ENCODE measurements at places on chromosomes 2 and 18.

DNA sequence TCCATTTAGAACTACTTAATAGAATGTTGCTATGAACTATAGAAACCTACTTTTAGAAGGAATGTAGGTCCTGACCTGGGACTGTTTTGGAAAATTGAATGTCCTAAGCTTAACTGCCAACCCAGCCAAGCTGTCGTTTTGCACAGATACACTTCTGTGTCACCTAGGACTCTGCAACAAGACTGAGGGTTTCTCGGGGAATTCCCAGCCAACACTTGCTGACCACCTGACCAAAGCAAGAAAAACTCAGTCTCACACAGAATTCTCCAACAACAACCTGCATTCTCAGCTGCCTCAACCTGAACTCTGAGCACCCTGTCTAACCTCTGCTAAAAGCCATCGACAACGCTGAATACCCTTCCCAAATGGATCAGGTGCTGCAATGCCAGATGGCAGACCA, 128.2 kb downstream of the SS18 start:
- DNase-seq, result no peak

DNA sequence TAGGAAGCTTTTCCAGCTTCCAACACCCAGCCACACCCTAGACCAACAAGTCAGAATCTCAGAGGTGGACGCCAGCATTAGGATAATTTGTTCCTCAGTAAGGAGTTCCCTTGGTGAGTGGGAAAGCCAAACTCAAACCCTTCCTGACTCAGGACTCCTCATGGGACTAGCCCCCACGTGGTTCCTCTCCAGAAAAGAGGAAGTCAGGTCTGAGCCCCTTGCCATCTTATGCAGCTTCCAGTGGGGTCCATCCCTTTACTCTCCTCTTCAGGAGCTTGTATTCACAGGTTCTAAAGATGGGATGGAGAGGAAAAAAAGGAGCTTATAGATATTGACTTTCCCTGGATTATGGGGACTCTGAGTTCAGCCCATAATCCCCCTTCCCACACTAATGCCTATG, 14.8 kb upstream of the NOTO start:
- no peak for DNase-seq

GRCh38 chr2:75432761-75433361, 127.9 kb downstream of the EVA1A start:
- DNase-seq, result no peak

GRCh38 chr18:76260941-76261472, 234.0 kb downstream of the ZNF516 start:
- peak; percentile 19 for DNase-seq

DNA sequence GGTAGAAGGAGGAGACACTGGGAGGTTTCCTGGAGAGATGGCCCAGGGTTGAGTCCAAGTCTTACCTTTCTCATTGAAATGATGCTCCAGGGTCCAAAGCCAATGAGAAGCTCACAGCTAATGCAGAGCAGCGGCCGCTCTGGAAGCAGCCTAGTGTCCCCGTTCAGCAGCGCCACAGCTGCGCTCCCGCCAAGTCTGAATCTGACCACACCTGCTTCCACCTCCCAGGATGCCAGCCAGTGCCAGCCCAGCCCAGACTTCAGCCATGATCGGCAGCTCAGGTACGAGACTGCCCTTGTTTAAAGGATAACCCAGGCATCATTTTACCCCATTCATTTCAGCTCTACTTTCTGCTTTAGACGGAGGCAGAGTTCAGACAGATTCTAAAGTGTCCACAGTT, 11.9 kb upstream of the RPL31 start:
- DNase-seq, result no peak

DNA sequence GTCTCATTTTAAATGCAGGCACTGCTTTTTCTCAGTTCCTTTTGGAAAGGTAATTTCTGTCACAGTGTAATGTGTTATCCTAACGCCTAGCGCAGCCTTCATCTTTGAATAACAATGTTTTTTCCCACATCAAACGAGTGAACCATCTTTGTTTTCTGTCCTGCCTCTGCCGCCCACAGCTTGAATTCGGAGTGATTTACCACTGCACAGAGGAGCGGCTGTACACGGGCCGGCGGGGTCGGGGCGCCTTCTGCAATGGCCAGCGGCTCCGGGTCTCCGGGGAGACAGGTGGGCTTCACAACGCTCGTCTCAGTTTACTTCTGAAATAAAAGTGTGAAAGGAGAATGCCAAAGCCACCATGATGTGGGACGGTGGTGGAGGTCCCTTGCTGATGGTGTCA, 32.8 kb downstream of the IMPA2 start:
- no peak for DNase-seq

DNA sequence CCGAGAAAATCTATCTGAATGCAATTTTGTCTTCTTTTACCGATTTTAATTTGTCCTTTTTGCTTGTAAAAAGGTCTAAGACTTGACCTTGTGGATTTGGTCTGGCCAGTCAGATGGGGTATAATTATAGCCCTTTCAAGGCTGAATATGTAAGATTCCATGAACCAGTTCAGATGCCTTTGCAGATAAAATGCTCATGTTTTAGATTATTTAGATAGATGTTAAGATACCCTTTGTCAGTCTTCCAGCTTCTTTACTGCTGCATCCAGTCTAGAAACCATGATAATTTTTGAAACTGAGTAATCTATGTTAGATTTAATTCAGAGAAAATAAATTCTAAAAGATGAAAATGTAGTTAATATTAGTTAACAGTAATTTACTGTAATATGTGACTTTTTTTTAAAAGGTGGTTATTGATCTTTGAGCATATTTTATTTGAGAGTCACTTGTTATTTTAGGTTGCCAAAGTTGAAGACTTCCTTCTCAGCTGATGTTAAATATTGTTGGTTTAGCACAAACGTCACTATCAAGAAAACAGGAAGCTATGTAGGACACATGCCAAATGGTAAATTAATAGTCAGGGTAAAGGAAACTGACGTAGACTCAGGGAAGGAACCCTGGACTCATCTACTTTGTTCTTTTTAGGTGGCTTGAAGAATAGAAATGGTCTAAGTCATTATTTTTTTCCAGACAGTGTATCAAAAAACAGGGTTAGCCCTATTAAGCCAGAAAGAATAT, 29.8 kb downstream of the BABAM2 start:
- no peak for DNase-seq

GRCh38 chr2:190804182-190804795, 76.3 kb upstream of the GLS start:
- peak; percentile 62 for DNase-seq

Data from foreskin fibroblast (primary cell).